CD4-positive, alpha-beta T cell treated with Interleukin-4 for 1 hour (primary cell): ENCODE measurements at places on chromosomes 16 and 17.

DNA sequence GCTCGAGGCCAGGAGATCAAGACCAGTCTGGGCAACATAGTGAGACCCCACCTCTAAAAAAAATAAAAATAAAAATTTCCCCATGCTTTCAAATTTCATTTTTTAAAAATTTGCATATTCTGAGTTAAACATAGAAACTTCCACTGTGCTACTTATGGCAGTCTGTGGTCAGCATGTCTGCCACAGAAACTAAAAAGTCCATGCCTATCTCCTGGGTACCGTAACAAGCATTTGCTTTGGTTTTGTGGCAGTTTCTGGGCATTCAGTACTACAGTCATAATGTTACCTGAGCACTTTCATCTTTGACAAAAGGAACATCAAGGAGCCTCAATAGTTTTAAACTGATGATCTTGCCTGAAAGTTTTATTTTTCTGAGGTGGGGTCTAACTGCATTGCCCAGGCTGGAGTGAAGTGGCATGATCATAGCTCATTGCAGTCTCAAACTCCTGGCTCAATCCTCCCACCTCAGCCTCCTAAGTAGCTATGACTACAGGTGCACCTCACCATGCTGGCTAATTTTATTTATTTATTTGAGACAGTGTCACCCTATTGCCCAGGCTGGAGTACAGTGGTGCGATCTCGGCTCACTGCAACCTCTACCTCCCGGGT, 13.2 kb upstream of the ITGA2B start:
- no peak for DNase-seq

DNA sequence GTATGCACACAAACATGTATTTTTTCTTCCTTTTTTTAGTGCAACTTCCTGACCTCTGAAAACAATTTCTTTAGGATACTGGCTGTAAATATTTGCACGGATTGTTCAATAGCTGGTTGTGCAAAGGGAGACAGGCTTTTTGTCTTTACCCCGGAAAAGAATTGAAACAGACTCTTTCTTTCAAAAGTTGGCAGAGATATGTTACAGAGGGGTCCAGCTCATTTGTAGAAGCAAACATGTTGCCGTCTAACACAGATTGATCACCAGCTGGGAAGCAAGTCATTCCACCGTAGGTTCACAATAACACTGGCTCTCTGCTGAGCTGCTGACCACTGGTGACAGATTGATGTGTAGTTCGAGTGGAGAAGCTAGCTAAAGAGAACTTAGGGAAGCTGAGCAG, 130.9 kb downstream of the STX8 start:
- DNase-seq, result no peak

DNA sequence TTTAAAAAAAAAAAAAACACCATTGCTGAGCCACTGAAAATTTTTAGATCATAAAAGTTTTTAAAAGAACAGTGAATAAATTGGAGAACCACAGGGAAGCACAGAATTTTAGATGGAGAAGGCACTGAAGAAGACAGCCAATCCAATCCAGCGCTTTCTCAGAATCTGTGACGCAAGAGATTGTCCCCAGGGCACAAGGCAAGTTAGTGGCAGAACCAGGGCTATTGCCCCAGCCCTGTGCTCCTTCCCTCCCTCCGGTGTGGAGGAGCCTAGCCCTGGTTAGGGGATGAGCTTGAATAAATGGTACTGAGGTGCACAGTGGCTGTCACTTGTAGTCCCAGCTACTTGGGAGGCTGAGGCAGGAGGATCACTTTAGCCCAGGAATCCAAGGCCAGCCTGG, 108.3 kb downstream of the ZNF423 start:
- DNase-seq, result no peak

DNA sequence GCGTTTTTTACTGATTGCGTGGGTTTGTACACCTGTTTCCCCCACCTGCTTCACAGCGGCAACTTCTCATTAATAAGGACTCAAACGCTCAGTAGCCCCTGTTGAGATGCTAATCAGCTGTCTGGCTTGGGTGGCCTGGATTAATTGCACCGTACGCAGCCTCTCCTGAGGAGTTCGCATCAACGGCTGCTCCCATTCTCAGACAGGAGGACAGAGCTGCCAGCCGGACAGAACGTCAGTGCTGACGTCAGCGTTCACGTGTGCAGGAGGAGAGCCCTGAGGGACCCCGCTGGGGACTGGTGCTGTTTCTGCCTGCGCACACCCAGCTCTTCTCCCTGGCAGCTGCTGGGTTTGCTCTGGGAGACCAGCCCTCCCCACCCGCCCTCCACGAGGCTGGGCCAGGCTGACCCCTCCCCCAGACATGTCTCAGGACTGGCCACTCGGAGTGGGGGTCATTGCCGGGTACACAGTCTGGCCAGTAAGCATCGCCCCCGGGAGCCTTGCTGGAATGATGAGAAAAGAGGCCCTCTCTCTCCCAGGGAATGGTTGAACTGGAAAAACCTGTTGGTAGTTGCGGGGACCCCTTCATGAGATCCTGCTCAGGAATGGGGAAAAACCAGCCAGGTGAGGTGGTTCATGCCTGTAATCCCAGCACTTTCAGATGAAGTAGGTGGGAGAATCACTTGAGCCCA, 5.7 kb upstream of the BANP start:
- peak; percentile 65 for DNase-seq

DNA sequence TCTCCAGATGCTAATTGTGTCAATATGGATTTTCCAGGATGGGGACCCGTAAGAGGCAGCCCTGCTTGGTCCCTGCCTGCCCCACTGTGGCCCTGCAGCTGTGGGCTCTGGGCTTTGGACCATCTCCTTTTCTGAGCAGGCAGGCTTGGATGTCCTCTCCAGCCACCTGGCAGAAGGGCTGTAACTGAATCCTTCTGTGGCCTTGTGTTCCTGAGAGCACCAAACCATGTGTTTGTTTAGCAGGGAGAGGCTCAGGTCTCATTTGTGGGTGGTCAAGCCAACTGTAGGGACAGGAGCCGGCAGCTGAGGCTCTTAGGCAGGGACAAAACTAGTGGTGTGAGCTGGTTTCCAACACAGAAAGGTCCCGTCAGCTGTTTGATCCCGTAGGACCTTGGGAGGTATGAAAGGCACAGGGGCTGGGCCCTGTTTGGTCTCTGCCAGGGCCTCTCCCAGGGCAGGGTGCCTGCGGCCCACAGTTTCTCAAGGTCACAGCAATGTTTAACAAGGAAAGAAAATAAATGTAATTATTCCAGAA, 18.5 kb downstream of the SEC14L5 start:
- no peak for DNase-seq

GRCh38 chr16:5077304-5077703, 5.7 kb downstream of the ALG1 start:
- no peak for DNase-seq

DNA sequence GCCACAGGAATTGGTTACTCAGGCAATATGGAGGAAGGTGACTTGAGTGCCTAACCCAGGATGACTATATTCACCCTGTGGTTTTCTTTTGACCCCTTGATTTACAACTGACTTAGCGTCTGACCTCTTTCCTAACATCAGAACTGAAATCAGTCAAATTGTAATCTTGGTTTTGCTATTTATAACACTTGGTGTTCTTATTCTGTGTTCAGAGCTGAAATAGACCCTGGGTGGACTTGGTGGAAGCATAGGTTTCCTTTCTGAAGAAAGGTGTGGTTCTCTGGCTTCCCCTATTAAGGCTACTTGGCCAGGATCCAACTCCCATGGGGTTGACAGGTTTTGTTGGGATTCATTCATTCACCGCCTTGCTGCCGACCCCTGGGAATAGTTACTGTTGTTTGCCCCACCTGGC, 80.8 kb downstream of the CLEC16A start:
- DNase-seq, result no peak

DNA sequence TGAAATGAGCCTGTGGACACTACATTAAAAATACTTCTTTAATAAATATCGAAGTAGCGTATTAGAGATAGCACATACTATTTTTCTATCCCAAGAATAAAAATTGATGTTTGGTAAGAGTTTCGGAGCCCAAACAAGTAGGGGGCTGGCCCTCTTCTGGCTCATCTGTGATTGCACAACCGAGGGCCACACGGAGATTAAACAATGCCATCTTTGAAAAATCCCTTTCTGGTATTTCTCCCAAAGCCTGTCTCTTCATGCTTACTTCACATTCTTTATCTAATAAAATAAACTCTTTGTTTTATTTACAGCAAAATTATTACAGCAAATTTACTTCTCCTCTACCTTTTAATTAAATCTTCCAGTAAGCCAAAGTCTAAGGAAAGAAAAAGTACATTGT, 9.6 kb upstream of the MYH11 start:
- no peak for DNase-seq

GRCh38 chr17:28901866-28902818, 737 bp downstream of the DHRS13 start:
- DNase-seq, result peak; percentile 44

DNA sequence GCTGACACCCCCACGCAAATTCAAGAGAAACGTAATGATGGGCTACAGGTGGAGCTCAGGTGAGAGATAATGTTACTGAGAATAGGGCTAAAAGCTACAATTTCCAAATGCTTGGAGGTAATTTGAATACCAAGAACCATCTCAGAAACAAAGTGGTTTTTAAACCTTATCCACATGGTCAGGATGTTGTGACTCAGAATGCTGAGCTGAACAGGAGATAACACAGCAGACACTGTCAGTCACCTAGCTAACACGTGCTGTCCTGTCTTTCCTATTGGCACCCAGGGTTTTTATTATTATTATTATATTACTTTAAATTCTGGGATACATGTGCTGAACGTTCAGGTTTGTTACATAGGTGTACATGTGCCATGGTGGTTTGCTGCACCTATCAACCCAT, 233.0 kb upstream of the MAF start:
- DNase-seq, result no peak

DNA sequence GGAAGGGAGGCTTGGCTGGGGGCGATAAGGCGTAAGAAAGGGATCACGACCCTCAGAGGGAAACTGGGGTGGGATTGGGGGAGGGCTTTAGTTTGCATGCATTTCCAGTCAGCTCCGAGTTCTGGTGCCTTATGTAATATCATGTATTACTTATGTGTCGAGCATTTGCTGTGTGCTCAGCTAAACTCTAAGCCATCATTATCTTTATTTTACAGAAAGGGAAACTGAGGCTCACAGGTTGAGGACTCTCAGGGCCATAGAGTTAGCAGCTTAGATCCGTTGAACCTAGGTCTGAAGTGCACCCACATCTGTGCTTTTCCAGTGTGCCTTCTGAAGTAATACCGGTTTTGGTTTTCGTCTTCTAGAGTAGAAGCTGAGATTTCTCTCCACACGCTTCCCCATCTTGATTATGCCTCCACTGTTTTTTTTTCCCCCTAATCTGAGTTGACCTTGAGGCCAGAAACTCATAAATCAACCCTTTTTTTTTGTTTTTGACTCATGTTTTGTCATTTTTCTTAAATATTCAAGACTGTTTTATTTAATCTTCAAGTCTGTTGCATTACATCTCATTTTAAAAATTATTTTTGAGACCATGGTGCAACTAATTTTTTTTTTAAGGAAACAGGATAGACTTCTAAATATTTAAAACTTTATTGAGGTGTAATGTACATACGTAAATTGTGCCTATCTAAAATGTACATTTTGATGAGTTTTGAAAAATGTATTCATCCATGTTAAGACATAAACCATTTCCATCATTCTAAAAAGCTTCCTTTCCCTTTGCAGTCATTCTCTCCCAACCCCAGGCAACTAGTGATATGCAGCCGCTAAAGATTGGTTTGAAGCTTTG, 741 bp downstream of the CYB5B start:
- no peak for DNase-seq

DNA sequence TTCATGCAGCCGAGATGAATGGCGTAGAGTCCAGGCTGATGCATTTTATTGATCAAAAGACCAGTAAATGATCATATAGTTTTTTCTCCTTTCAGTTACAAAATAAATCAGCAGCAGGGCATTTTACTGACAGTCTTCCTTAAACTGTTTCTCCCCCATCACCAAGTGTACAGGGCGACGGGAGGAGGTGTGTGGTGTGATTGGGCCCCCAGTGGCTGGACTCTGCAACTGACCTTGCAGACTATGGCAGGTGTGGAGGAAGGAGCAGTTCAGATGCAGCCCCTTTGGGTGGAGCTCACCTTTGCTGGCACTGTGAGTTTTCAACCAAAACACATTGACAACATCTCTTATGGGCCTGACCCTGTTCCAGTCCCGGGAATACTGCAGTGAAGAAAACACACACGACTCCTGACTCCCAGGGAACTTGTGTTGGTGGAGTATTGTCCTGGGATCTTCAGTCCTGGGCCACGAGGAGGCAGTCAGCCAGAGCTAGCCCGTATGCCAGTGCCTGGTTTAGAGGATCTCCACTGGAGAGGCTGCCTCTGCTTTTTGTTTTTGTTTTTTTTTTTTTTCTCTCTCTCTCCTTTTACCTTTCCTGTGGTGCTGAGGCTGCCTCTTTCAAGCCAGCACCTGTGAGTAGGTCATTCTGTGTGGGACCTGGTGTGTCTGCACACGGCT, 29.8 kb downstream of the KIAA0513 start:
- no peak for DNase-seq

DNA sequence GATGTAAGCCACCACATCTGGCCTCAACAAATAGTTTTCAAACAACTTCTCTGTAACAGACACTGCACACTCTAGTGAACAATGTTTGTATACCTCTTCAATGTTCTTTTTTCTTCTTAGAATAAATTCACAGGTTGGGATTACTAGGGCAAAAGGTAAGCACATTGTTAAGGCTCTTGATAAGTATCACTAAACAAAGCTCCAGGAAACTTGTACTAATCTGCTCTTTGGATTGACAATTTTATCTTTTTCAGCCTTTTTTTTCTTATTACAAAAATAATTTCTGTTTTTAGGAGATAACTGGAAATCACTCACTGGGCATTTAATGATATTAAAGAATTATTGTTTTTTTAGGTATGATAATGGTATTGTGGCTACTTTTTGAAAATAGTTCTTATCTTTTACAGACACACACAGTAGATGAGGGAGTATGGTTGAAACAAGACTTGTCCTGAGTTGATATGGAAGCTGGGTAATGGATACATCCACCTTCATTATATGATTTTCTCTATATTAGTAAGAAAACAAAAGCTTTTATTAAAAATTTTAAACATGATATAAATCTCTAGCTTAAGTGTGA, 7.7 kb upstream of the MPRIP start:
- no peak for DNase-seq

DNA sequence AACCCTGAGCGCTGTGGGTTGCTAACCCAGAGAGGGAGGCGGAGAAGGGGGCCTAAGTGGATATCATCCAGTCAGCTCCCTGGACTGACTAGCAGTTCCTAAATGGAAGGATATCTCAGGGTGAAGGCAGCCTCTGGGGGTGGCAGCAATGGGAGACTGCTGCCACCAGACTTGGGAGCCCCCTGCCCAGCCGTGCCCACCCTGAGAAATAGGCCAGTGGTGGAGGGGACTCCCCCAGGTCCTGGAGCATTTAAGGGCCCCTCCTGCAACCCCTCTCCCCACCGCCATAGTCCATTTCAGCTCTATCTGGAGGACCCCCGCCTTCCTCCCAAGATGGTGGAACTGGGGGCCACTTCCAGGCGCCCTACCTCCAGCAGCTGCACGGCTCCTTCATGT, 8.4 kb downstream of the TSPOAP1 start:
- DNase-seq, result no peak

DNA sequence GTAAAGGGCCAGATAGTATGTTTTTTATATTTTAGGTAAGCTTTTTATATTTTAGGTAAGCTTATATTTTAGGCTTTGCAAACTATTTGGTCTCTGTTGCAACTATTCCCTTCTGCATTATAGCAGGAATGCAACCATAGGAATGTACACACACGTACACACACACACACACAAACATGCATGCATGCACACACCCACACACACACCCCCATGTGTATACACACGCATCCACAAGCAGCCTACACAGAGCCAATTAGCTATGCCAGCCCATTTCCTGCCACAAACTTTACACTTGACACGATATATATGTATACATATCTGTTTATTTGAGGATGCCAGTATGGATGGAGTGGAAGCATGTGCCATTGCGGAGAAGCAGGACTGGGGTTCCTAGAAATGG, 7.5 kb upstream of the TRPV3 start:
- DNase-seq, result no peak

- DNase-seq, result no peak
Measured at GRCh38 chr17:77327181-77327565, 186.4 kb downstream of the SEC14L1 start.
